ENCODE measurements at places on chromosomes 7 and 10.
A peak's percentile ranks its signal among the peaks of the same experiment; 100 is the strongest.

DNA sequence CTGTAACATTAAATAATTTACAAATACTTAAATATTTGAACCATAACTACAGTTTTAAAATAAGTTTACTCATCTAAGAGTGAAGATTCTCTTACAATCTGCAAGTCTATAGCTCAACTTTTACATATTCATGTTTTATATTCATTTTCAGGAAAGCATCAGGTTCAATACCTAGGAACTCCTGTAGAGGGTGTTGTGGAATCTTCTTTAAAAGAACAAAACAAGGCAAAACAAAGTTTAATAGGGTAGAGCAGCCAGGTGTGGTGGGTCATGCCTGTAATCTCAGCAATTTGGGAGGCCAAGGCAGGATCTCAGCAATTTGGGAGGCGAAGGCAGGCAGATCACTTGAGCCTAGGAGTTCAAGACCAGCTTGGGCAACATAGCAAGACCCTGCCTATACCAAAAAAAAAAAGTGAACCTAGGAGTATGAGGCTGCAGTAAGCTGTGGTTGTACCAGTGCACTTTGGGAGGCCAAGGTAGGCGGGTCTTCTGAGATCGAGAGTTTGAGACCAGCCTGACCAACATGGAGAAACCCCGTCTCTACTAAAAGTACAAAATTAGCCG lies 45.1 kb downstream of the ST8SIA6 start:
- DNase-seq: no peak

DNA sequence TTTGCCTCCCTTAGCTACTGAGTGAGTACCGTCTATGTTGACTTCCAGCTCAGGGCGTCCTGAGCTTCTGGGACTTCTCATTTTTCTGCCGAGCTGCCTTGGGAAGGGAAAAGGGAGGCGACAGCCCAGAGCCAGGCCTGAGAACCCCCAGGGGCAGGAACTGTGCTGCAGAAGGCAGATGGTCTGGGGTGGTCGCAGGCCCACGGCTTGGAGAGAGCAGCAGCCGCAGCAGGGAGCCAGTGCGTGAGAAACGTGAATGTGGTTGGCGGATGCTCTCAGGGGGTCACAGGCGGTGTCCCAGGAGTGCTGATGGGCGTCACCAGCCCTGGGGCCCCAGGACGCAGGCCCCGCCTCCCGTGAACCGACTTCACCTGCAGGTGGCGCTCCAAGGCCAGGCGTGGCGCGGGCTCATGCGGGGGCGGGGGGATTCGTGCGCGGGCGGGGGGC lies 9.2 kb upstream of the PWWP2B start:
- peak; percentile 85 for DNase-seq

DNA sequence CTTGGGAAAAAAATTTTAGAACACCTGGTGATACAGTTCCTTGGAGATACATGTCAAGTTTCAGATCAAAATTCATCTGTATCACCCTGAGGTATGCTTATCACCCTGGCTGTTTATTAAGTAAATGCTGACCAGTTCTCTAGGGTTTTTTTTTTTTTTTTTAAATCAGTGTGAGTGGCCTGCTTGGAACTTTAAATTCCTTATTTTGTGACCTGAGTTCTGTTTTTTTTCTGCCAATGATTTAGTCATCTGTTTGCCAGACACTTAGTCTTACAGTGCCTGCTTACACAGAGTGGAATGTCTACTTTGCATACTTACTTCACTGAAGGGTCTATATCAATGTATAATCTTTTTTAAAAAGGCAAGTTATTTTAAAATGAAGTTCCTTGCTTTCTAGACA lies 1.8 kb downstream of the TSPAN13 start:
- no peak for DNase-seq

GRCh38 chr10:124563320-124564040 lies 101.9 kb downstream of the LHPP start:
- DNase-seq: no peak

GRCh38 chr7:2417981-2418481 lies 14.6 kb downstream of the CHST12 start:
- no peak for DNase-seq

- peak; percentile 53 for DNase-seq
Observed at GRCh38 chr7:107201795-107202450, 33.1 kb downstream of the HBP1 start.

DNA sequence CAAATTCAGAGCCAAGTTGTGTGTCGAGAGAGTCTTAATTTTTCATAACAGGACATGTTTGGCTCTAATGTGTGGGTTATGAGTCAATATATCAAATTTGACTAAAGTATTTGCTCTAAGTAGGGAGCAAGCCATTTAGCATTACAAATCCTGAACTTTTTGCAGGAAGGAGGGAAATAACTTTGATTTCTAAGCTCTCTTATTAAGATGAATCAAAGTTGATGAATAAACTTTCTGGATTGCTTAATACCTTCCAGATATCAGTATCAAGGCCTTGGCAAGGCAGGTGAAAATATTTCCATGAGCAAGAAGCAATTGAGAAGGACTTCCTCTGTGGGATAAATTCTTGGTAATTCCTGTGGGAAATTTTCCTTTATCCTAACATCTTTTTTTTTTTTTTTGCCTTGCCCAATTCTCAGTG lies 258.8 kb downstream of the AHR start:
- DNase-seq: no peak

- DNase-seq: no peak
Observed at GRCh38 chr7:80053124-80053523, 81.5 kb upstream of the GNAI1 start.

DNA sequence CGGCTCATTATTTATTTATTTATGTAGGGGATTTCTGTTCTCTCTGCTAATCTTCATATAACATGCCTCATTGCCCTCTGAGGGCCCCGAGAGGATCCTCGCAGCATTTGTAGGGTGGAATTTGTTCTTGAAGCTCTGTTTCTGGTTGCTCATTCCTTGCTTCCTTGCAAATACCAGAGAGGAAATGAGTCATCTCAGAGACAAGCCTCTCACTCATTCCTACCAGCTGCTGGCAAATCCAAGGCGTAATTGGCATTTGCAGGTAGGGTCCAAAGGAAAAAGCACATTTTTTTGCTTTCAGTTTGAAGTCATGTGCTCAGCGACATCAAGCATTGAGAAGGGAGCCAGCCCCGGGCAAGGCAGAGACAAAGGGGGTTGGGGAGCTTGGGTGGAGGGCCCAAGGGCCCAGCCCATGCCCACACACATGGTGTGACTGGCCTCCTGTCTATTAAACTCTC lies 501.6 kb downstream of the GALNT17 start:
- DNase-seq: no peak

GRCh38 chr10:79051766-79052165 lies 17.0 kb upstream of the ZMIZ1 start:
- DNase-seq: no peak

DNA sequence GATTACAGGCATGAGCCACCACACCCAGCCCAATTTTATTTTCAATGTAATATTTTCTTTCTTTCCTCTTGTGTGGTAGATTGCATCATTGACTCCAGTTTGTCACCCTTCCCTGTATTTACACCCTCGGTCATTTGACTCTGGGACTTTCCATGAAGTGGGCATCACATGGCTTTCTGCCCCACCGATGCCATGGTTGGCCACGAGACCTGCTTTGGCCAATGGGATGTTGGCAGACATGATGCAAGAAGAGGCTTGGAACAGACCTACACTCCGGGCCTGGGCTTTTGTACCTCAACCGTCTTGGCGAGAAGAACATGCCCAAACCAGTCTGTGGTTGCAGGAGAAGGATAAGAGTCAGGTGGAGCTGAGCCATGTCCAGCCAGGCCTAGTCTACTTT lies 38.8 kb upstream of the CACUL1 start:
- DNase-seq: no peak

- no peak for DNase-seq
Observed at GRCh38 chr10:43013065-43013464, 63.8 kb upstream of the RET start.

- DNase-seq: no peak
Observed at GRCh38 chr7:92002720-92003119, 62.1 kb downstream of the AKAP9 start.

- no peak for DNase-seq
Observed at GRCh38 chr7:89607792-89608191, 546.5 kb upstream of the STEAP1 start.

- DNase-seq: no peak
Observed at GRCh38 chr10:70191161-70191971, 21.1 kb upstream of the SAR1A start.

DNA sequence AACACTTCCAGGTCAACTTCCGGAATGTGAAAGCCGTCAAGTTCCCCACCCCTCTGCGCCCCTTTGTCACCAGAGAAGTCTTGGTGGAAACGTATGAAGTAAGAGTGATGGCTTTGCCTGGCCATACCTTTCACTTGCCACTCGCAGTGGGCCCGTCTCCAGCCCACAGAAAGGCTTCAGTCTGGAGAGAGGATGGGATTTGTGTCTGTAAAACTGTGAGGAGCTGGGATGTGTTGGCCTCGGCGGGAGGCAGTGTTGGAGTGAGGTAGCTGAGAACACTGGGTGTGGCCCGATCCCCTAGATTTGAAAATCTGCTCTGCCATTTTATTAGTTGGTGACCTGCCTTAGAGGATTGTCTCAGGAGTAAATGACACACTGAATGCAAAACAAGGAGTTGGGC lies 6.4 kb downstream of the ADCK2 start:
- DNase-seq: no peak

GRCh38 chr10:12346707-12347106 lies 2.6 kb upstream of the CAMK1D start:
- no peak for DNase-seq

- DNase-seq: no peak
Observed at GRCh38 chr10:128943111-128943510, 523.9 kb upstream of the MGMT start.

GRCh38 chr10:116849248-116850057 lies at the start of gene ENO4:
TSS of gene ENO4 (plus strand) at chr10:116849499. CDS start at chr10:116849567, 68 bp downstream.
- peak; percentile 85 for DNase-seq

GRCh38 chr10:92124616-92125143 lies 166.2 kb downstream of the CPEB3 start:
- no peak for DNase-seq

- peak; percentile 84 for DNase-seq
Observed at GRCh38 chr7:22572937-22573336, 72.9 kb upstream of the STEAP1B start.

DNA sequence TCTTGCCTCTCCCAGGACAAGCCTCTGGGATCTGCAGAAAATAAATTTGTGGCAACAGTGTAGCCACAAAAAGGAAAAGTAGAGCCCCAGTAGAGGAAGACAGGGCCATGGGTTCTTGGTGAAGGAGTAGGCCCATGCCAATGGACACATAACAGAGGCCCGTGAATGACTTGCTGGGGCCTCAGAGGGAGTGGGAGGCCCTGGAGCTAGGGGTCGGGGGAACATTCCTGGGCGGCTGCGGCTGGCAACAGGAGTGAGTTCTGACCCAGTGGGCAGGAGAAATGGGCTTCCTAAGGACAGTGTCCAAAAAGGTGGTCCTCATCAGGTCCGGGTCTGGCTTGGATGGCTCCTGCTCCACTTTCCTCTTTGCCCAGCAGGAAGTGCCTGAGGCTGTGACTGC lies 260.0 kb downstream of the CCSER2 start:
- no peak for DNase-seq

- DNase-seq: no peak
Observed at GRCh38 chr7:46539892-46540483, 618.9 kb upstream of the IGFBP3 start.

DNA sequence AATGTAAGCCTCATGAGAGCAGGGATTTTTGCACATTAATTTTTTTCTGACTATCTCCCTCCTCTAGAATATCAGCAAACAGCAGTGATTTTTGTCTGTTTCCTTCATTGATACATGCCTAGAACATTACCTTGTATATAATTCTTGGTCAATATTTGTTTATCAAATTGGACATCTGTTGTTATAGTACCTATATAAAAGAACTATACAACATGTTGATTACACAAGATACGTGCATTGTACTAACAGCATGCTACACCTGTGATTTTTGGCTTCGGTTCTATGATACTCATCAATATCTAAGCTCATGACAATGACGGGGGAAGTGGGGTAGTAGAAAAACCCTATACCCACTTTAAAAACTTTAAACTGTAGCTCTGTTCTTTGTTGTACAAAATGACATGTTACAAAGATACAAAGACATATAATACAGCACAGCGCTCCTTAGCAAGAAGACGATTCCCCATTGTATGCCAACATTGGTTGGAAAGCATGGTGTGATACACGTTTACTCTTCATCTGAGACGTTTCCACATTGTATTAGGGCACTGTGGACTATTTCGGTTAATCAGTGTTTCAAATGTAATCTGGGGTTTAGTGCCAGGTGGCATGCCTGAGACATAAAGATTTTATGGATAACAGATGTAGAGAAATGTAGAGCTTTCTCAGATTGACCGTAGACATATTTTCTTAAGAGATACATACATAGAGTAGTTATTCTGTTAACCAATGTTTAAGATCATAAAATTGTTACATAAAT lies 70.5 kb upstream of the FOXP2 start:
- DNase-seq: no peak

DNA sequence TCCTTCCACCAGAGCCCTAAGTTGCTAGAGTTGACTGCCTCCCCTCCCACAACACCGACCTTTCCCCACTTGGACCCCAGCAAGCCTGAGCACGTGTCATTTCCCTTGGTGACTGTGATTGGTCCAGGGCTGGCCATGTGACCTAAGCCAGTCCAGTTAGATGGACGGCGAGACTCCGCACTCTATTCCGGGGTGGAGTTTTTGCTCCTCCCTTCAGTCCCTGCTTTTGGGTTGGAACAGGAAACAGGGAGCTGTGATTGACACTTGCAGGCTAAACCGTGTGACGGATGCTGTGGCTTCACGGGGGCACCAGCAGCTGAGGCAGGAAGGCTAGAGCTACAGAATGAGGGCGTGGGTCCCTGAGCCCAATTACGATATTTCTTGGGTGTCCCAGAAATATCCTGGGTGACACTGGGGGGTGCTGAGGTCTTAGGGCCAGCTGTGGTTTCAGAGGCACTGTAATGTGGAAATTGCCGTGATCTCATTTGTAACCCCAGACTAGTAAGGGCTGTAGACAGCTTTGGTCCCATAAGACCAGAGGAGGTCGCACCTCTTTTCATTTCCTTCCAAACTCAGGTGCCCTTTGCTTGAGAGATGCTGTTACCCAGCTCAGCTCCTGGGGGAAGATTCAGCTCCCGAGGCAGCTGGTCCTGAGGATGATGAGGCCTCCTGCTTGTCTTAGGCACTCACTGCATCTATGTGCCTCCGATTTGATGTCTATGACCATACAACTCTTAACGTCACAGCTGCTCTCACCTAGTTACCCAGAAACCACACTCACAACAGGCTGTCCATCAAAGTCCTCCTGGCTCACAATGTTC lies 102.7 kb upstream of the NPTX2 start:
- DNase-seq: no peak

DNA sequence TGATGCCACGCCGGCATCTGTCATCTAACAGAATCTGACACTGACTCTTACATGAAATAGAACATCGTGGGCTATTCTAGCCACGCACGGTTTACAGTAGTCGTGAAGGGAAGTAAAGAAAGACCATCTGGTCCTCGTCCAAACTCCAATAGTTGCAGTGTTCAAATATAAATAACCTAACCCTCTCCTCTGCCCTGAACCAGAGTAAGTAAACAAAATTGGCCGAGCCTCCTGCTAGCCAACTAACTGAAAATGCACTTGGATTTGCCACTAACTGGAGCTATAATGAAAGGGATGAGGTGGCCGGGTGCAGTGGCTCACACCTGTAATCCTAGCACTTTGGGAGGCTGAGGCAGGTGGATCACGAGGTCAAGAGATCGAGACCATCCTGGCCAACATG lies 29.5 kb upstream of the ZC3HAV1L start:
- no peak for DNase-seq

All from Caco-2 (cell line).